ENCODE measurements at places on chromosomes 4 and X.
A peak's percentile ranks its signal among the peaks of the same experiment; 100 is the strongest.

DNA sequence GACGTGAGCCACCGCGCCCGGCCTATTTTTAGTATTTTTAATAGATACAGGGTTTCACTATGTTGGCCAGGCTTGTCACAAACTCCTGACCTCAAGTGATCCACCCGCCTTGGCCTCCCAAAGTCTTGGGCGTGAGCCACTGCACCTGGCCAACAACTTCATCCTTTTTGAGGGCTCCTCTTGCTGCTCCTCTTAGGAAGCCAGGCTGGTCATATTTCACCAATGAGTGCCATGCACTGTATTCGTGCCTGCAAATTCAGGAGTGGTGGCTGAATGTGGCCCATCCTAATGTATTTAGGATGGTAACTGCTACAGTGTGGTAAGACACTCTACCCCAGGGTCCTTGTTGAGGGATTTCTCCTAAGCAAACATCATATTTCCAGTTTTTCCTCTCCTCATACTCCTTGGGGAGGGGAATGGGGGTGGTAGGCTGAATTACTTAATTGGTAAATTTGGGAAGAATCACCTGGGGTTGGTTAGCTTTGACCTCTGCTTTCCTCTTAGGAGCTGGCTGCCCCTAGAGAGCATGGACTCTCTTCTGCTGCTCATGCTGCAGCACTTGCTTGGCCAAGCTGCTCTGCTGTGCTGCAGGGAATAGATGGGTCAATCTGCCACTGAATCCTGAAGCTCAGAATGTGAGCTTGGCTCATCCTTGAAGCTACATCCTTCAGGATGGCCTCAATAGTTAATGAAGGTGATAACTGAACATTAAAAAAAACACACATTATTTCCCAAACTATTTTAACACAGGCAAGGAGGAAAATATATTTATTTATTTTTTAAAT, 167.4 kb downstream of the HS3ST1 start:
- no peaks in the 10 kb centered on the region for H3K36me3 ChIP-seq
- H3K27me3 ChIP-seq: no peaks in the 10 kb centered on the region
- H3K4me1 ChIP-seq: no peaks in the 10 kb centered on the region
- no peak overlapping the region for H3K4me3 ChIP-seq

DNA sequence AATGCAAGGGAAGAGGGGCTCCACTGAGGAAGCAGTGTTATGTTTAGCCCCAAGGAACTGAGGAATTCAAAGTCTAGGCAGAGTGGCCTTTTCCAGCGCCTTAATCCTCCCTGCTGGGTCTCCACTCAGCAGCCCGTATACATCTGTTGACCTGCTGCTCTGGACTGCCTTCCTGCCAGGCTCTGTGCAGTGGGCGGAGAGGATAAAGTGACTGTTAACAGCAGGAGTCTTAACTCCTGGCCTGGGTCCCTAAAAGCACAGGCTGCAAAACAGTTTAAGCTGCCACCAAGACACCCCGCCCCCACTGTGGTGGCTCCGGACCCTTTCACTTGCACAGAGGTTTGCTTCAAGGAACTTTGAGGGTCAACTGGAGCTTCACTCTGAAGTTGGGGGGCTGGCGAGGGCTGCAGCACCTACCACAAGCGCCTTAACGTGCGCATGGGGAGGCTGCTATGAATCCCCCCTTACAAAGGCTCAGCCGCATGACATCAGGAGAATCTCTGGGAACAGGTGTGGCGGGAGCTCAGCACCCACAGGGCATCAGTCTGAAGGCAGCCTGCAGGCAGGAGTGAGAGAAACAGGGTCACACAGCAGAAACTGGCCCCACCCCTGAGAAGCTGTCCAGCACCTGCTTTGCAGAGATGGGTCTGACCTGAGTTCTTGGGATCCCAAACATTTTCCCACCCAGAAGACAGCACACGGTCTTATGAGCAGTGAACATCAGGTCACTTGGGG, 358.2 kb upstream of the GATB start:
- no peak overlapping the region for H3K27ac ChIP-seq
- H3K4me3 ChIP-seq: no peak overlapping the region
- DNase-seq: no peak
- H3K4me1 ChIP-seq: peaks cover 25% of the 10 kb centered on the region

- H3K4me1 ChIP-seq: no peaks in the 10 kb centered on the region
- no peak overlapping the region for H3K27ac ChIP-seq
- H3K36me3 ChIP-seq: no peaks in the 10 kb centered on the region
- no peak for DNase-seq
- no peak overlapping the region for H3K4me3 ChIP-seq
- H3K27me3 ChIP-seq: no peaks in the 10 kb centered on the region
Observed at GRCh38 chr4:150593996-150594395, 12.0 kb downstream of the MAB21L2 start.

- H3K4me3 ChIP-seq: no peak overlapping the region
- no peak for DNase-seq
- H3K27ac ChIP-seq: no peak overlapping the region
- no peaks in the 10 kb centered on the region for H3K4me1 ChIP-seq
- H3K36me3 ChIP-seq: no peaks in the 10 kb centered on the region
- no peaks in the 10 kb centered on the region for H3K27me3 ChIP-seq
Observed at GRCh38 chr4:110265001-110265400, 66.6 kb upstream of the ELOVL6 start.

DNA sequence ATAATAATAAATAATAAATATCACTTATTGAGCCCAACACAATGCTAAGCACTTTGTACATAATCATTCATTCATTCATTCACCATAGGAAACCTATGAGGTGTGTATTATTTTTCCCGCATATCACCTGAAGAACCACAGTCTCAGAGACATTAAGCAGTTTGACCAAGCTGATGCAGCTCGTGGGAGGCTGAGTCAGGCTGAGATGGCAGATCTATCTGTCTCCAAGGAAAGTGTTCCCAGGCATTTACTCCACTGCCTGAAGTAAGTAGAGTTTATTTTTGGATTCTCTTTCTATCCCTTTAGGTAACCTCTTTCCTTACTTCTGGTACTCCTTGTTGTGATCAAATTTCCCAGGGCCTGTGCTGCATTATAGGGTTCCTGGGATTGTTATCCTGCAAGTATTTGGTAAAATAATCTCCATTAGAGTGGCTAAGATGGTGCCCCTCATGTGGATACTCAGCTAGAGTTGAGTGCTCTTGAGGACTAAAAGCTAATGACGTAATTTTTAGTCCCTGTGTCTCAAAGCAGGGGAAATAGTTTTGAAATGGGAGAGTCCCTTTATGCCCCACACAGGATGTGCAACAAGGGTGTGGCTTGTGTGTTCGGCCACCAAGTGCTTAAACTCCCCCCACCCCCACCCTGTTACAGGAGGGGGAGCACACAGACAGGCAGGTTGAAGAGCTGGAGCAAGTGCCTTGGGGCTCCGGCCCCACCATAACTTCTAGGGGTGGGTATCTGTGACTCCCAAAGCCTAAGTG, 467.0 kb downstream of the STIM2 start:
- no peak overlapping the region for H3K4me3 ChIP-seq
- H3K27ac ChIP-seq: no peak overlapping the region
- H3K27me3 ChIP-seq: no peaks in the 10 kb centered on the region
- no peaks in the 10 kb centered on the region for H3K36me3 ChIP-seq
- H3K4me1 ChIP-seq: no peaks in the 10 kb centered on the region

GRCh38 chrX:20498851-20499635, 232.3 kb upstream of the RPS6KA3 start:
- no peaks in the 10 kb centered on the region for H3K4me1 ChIP-seq
- H3K27me3 ChIP-seq: peaks cover 12% of the 10 kb centered on the region
- H3K27ac ChIP-seq: no peak overlapping the region
- no peak overlapping the region for H3K4me3 ChIP-seq
- no peak for DNase-seq

- peaks cover 3% of the 10 kb centered on the region for H3K36me3 ChIP-seq
- H3K27me3 ChIP-seq: peaks cover 9% of the 10 kb centered on the region
- peaks cover 42% of the 10 kb centered on the region for H3K4me1 ChIP-seq
- DNase-seq: no peak
- H3K4me3 ChIP-seq: no peak overlapping the region
Observed at GRCh38 chr4:683982-684622, 4.8 kb downstream of the SLC49A3 start.

- no peak overlapping the region for H3K4me3 ChIP-seq
- no peak for DNase-seq
- H3K4me1 ChIP-seq: peaks cover 43% of the 10 kb centered on the region
- H3K36me3 ChIP-seq: no peaks in the 10 kb centered on the region
- H3K27ac ChIP-seq: no peak overlapping the region
Observed at GRCh38 chrX:153820601-153821000, 9.7 kb downstream of the PDZD4 start.

DNA sequence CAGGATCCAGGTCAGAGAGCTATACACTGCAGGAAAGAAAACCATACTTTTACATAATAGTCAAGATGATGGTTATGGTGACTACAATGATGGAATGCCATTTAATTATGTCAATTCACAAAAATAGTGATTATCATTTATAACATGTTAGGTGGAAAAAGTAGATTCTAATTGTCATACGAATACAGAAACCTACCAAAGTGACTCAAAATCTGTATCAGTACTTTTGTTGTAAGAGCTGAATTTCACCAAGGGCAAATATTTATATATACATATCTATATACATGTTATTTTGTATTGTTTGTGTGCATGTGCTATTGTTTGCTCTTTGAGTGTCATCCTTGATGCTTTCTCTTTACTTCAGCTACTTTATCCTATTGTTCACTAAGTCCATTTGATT, 485.4 kb downstream of the INPP4B start:
- H3K36me3 ChIP-seq: no peaks in the 10 kb centered on the region
- DNase-seq: no peak
- no peak overlapping the region for H3K27ac ChIP-seq
- no peak overlapping the region for H3K4me3 ChIP-seq

DNA sequence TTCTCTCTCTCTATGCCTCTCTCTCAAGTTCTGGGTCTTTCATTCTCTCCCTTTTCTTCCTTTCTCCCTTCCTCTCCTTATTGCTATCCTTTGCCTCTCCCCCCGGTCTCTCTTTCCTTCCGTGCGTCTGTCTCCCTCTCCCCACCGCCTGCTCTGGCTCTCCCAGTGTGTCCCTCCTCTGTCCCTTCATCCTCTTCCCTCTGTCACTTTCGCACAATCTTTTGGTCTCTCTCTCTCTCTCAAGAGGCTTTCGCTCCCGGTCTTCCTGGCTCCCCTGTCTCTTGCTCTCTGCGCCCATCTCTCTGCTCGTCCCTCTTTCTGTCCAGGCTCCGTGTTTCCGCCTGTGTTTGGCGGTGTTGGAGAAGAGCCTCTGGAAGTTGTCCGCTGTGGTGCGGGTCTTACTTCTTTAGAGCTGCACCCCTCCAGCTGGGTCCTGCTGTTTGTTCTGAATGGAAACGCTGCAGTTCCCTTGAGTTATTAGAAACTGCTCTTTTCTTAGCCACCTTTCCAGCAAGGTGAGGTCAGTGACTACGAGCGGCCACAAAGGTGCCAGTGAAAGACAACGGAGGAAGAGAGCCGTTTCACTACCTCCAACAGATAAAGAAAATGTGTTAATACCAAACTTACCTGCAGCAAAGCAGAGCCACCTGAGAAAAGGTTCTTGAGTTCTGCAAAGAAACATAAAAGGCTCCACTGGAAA, 1.1 kb downstream of the BMPR1B start:
- H3K36me3 ChIP-seq: no peaks in the 10 kb centered on the region
- H3K27me3 ChIP-seq: peaks cover 19% of the 10 kb centered on the region
- H3K4me1 ChIP-seq: peaks cover 8% of the 10 kb centered on the region
- peak overlapping the region; percentile 57 for H3K4me3 ChIP-seq

- H3K36me3 ChIP-seq: no peaks in the 10 kb centered on the region
- H3K27me3 ChIP-seq: no peaks in the 10 kb centered on the region
- no peak overlapping the region for H3K27ac ChIP-seq
- no peak overlapping the region for H3K4me3 ChIP-seq
- no peak for DNase-seq
Observed at GRCh38 chr4:5955201-5955821, 62.4 kb upstream of the CRMP1 start.

DNA sequence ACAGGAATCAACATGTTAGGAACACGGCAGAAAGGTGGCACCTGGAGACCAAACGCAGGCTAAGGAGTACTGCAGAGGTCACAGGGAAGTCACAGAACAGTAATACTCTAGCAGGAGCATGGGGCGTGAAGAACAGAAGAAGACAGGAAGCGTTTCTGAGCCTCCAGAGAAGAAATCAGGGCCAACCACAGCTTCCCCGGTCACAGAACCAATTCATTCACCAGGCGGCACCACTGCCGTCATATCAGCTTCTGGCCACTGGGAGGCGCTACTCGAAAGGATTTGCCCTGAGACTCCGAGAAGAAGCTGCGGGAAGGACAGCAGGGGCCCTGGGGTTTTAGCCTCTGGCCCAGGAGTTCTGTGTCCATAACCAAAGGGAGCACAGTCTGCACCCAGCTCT, 78.0 kb upstream of the DRD5 start:
- no peak for DNase-seq
- H3K27me3 ChIP-seq: no peaks in the 10 kb centered on the region
- H3K4me3 ChIP-seq: no peak overlapping the region

- peak; percentile 42 for DNase-seq
- H3K27ac ChIP-seq: no peak overlapping the region
- H3K36me3 ChIP-seq: no peaks in the 10 kb centered on the region
- no peak overlapping the region for H3K4me3 ChIP-seq
Observed at GRCh38 chr4:11769434-11769833, 340.7 kb upstream of the HS3ST1 start.

- no peaks in the 10 kb centered on the region for H3K4me1 ChIP-seq
- H3K27me3 ChIP-seq: no peaks in the 10 kb centered on the region
- no peak overlapping the region for H3K27ac ChIP-seq
- no peak overlapping the region for H3K4me3 ChIP-seq
- H3K36me3 ChIP-seq: no peaks in the 10 kb centered on the region
Observed at GRCh38 chr4:145912376-145912775, 26.2 kb downstream of the ZNF827 start.

GRCh38 chrX:40573763-40574162, 7.0 kb upstream of the ATP6AP2 start:
- no peak overlapping the region for H3K27ac ChIP-seq
- peaks cover 17% of the 10 kb centered on the region for H3K27me3 ChIP-seq
- no peaks in the 10 kb centered on the region for H3K36me3 ChIP-seq
- no peak for DNase-seq
- no peaks in the 10 kb centered on the region for H3K4me1 ChIP-seq

- H3K36me3 ChIP-seq: no peaks in the 10 kb centered on the region
- H3K27me3 ChIP-seq: no peaks in the 10 kb centered on the region
- H3K27ac ChIP-seq: no peak overlapping the region
- DNase-seq: no peak
- H3K4me1 ChIP-seq: no peaks in the 10 kb centered on the region
- no peak overlapping the region for H3K4me3 ChIP-seq
Observed at GRCh38 chr4:114156371-114156770, 176.9 kb upstream of the ARSJ start.

- no peak for DNase-seq
- H3K27me3 ChIP-seq: no peaks in the 10 kb centered on the region
- no peak overlapping the region for H3K4me3 ChIP-seq
- peak overlapping the region; percentile 59 for H3K27ac ChIP-seq
- H3K36me3 ChIP-seq: no peaks in the 10 kb centered on the region
Observed at GRCh38 chr4:72319601-72320021, 249.4 kb downstream of the ADAMTS3 start.

- no peaks in the 10 kb centered on the region for H3K4me1 ChIP-seq
- no peak overlapping the region for H3K4me3 ChIP-seq
- DNase-seq: no peak
- no peaks in the 10 kb centered on the region for H3K27me3 ChIP-seq
- H3K27ac ChIP-seq: no peak overlapping the region
Observed at GRCh38 chr4:39390603-39391002, 16.1 kb upstream of the KLB start.

- H3K27ac ChIP-seq: peak overlapping the region; percentile 83
- peaks cover 47% of the 10 kb centered on the region for H3K4me1 ChIP-seq
- no peaks in the 10 kb centered on the region for H3K36me3 ChIP-seq
- no peaks in the 10 kb centered on the region for H3K27me3 ChIP-seq
Observed at GRCh38 chr4:38672074-38672396, 8.0 kb downstream of the KLF3 start.

GRCh38 chr4:135319685-135320084, 1118.1 kb upstream of the PABPC4L start:
- no peaks in the 10 kb centered on the region for H3K36me3 ChIP-seq
- H3K4me1 ChIP-seq: no peaks in the 10 kb centered on the region
- H3K27me3 ChIP-seq: no peaks in the 10 kb centered on the region
- DNase-seq: no peak
- no peak overlapping the region for H3K27ac ChIP-seq
